ENCODE measurements at places on chromosomes 11 and 22.

GRCh38 chr11:74493791-74494630 lies 487 bp upstream of the LIPT2 start:
- DNase-seq: no peak

DNA sequence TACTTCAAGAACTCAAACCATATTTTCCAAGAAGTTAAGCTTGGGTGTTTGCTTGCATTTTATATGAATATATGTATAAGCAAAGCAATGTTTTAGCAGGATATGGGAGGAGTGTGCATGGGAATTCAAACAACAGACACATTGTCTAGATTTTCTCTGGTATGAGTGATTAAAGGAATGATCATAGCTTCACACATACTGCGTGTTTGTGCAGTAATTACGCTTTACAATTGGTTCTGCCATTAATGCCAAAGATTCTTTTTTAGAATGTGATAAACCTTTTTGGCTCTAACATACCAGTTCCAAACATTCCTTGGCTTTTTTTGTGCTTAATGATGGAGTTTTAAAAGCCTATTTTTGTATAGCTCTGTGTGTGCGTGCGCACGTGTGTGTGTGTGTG lies 54.0 kb downstream of the CCDC34 start:
- DNase-seq: no peak

GRCh38 chr22:17633217-17633997 lies 4.9 kb upstream of the ATP6V1E1 start:
- DNase-seq: no peak

GRCh38 chr22:46636221-46637002 lies 16.2 kb downstream of the GRAMD4 start:
- no peak for DNase-seq

- DNase-seq: peak; percentile 50
These were observed 17.3 kb downstream of the APOL2 start for GRCh38 chr22:36221799-36222751.

All from CD4-positive, alpha-beta T cell (primary cell).